GF-D8 (cell line): ENCODE measurements at places on chromosomes 2 and 18.

DNA sequence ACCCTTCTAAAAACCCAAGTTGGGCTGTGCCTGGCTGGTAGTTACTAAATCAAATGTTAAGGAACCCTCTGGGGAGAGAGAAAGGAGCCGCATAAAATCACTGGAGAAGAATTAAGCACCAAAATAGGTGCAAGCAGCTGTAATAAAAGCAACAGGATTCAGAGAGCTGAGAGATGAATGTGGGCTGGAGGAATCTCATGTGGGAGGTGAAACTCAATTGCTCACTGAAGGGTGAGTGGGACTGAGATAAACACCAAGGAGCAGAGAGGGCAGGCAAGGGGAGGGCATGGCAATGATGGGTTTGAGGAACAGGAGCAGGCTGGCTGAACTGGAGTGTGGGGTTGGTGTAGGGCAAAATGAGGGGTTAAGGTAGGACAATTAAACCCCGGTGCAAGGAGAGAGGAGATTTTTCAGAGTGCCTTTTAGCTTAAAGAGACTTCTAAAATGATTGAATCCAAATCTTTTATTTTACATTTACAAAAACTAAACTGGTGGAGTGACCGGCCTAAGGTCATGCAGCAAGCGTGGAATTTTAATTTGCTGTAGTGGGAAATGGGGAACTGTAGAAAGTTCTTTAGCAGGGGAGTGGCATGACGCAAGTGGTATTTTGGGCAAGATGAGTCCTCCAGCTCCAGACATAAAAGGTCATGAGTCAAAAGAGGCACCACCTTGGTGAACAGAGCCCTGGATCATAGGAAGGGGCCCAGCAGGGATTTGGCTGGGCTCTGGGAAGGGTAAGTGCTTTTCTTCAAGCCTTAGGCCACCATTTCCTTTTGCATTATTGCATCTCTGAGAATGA, 10.5 kb downstream of the PLB1 start:
- DNase-seq, result no peak

GRCh38 chr18:67453901-67454300, 62.6 kb downstream of the DSEL start:
- DNase-seq, result no peak

DNA sequence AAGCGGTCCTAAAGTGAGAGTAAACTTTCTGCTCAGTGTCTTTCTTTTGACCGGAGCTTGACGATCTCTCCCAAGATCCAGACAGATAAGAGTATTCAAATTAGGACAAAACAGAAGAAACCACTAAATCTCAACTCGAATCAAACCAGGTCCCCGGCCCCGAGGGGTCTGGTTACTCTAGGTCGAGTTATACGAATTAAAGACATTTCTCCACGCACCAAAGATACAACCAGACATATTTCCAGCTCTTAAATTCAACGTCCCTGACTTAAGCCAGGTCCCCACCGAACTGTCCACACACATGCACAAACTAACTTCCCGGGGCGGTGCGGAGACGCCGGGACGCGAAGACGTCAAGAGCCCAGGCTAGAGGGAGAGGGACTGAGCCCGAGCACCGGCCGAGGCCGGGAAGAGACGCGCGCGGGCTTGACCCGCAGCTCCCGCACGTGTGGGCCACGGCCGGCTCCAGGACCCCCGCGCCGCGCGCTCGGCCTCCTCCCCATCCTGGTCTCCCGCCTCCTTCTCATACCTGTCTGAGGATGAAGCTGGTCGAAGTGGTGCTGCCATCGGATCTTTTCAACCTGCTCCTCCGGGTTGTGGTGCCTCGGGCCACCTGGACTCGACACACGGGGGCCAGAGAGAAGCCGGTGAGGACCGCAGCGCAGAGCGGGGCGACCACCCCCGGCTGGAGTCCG, 896 bp downstream of the CACNB4 start:
- DNase-seq, result no peak

DNA sequence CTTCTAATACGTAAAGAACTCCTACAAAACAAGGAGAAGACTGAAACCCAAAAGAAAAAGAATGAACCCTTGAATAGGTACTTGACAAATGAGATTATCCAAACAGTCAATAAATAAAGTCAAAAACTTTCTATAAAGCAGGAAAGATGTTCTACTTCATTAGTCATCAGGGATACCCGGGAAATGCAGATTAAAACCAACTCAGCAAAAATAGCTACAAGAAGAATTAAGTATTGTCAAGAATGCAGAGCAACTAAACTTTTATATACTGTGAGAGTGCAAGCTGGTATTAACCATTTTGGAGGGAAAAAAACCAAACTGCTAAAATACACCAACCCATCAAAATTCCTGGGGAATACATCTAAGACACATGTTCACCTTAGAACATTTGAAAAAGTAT, 10.4 kb downstream of the TXNL1 start:
- no peak for DNase-seq

DNA sequence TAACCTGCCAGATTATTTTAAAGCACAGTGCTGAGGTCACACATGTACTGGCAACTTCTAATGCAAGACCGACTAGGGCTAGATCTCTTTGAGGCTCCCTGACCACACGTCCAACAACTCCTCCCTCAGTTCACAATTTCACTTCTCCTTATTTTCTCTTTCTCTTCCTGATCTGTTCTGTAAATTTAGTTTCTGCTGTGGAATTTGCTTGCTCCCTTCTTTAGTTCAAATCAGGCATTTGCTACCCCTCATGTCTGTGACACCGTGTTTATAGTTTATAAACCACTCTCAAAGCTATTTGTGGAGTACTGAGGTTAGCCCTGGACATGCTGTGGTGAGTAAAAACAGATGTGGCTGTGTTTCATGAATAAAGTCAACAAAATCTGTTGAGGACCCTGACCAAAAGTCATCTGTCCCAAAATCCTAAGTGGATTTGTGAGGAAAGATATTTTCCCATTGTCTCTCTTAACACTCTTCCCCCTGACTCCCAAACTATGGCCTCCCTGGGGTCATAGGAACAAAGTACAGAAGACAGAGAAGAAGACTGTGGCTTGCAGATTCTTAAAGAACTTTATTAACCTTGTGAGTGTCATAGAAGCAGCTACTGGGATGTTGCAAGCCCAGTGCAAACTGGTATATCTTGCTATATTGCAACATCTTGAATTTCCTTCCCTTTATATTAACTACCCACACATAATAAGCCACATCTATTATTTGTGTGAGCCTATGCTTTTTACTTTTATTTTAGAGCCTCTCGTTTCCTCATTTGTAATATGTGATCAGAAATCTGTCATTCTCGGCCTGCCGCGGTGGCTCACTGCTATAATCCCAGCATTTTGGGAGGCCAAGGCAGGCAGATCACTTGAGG, 3.5 kb upstream of the NAGK start:
- peak; percentile 97 for DNase-seq

- peak; percentile 100 for DNase-seq
Measured at GRCh38 chr18:77114415-77115191, 18.0 kb downstream of the MBP start.

- DNase-seq, result no peak
Measured at GRCh38 chr2:101518578-101519492, 43.9 kb upstream of the RFX8 start.

DNA sequence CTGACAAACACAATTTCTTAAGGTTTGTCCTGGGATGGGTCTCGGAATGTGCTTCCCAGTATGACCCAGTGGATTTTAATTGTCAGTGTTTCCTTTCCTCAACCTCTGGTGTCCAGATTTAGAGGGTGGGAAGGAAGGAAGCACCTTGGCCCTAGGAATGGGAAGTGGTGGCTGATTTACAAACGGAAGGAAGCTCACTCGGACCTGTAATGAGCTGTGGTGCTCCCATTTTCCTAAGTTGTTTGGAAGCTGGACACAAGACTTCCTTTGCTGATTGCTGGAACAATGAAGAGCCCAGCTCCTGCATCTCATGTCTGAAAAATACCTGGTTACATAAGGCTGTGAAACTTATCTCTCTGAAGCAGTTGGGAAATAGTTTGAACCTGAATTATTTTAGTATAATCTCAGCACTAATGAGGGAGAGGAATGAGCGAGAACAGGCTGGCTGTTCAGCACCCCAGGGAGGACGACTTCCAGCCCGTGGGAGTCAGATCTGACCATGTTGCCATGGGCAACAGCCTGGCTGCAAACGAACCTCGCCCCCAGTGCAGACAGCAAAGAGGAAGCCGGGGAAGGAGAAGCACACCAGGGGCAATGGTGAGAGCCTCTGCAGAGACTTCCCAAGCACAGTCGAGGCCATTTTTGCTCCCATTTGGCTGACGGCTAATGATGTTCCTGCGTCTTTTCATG, 74.4 kb upstream of the ASB18 start:
- DNase-seq, result no peak

GRCh38 chr2:2896011-2896410, 481.6 kb downstream of the EIPR1 start:
- DNase-seq, result no peak

DNA sequence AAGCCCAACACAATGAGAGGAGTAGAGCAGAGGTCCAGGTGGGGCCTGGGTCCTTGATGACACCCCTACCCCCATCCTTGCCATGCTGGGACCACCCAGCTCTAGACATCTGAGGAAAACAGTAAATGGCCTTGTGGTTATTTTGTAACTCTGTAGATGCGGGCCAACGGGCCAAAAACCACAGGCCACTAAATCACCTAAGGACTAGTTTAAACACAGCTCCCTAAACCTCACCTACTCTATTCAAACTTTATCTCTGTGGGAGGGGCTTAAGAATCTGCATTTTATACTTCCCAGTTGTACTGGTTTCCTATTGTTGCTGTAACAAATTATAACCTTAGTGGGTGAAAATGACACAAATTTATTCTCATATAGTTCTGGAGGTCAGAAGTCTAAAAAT, 19.0 kb upstream of the SERTAD2 start:
- no peak for DNase-seq

DNA sequence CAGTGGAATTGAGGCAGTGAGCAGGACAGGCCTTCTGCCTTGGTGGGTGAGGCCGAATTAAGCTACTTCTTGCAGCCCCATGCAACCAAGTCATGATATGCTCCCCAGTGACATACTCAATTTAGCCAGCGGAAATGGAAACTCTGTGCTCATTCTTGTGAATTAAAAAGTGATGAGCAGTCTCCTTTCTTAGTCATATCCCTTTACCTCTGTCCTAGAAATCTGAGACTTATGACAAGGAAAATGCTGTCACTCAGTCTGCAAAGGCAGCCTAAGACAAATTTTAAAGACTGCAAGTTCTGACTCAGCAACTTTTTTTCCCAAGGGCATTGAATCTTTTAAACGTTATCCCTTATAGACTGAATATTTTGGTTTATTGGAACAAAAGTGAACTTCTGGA, 218.2 kb downstream of the SH3BP4 start:
- no peak for DNase-seq

GRCh38 chr2:212284166-212284565, 254.4 kb downstream of the ERBB4 start:
- no peak for DNase-seq

GRCh38 chr2:39099870-39100728, 20.8 kb downstream of the SOS1 start:
- DNase-seq, result no peak

- DNase-seq, result no peak
Measured at GRCh38 chr2:193103064-193103463, 908.3 kb upstream of the TMEFF2 start.

GRCh38 chr2:201880579-201880978, 74.2 kb downstream of the CDK15 start:
- DNase-seq, result no peak

DNA sequence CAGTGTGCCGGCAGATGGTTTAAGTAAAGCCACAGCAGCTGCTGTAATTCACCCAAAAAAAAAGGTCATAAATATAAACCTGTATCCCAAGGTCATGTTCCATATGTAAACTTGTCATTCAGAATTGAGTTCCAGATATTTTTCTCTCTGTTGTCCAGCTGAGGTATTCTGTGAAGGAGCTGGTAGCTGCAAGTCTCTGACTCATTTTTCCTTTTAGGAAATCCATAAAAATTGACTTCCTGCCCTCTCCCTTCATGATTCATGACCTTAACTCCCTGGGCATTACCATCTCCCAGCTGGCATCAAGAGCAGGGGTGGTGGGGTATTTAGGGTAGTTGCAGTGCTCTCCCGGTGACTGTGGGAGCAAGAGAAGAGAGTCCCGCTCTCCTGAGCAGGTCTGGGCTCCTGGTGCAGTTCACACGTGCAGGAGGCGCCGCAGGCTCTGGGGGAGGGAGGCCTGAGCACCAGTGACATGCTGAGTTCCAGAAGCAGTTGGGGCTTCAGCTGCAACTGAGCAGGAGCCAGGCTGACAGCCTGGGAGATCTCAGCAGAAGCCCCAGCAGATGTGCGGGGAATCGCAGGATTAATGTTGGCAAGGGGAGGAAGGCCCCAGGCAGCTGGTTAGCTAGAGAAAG, 192.6 kb downstream of the MGAT5 start:
- no peak for DNase-seq

DNA sequence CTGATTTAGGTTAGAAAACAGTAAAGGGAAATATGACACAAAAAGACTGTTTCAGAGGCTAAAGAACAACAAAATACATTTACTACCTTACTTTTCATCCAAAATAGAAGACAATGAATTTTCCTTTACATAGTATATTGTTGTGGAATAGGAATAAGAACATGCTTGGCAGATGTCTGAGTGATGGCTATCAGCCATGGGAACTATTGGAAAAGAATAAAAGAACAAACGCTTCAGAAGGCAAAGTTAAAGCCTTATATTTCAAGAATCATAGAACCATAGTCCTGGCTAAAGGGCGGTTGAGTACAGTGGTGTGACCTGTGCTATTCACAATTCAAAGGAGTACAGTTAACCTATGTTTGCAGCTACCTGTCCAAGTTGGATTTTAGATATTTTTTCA, 73.9 kb upstream of the NRXN1 start:
- DNase-seq, result no peak

- no peak for DNase-seq
Measured at GRCh38 chr18:10748641-10749040, 222.8 kb downstream of the NAPG start.

GRCh38 chr2:73111073-73112025, 1.4 kb downstream of the RAB11FIP5 start:
- no peak for DNase-seq

DNA sequence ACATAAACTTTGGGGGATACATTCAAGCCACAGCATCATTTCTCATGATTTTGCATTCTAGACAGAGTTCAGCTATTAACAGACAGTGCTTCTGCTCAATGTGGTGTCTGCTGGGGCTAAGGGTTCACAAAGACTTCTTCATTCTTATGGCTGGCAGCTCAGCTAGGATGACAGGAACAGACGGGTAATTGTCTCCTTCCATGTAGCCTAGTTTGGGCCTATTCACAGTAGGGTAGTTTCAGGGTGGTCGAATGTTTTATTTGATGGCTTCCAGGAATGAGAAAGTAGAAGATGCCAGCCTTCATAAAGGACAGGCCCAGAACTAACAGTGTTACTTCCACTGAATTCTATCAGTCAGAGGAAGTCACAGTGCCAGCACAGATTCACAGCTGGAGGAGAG, 26.0 kb upstream of the BCL2L11 start:
- no peak for DNase-seq

DNA sequence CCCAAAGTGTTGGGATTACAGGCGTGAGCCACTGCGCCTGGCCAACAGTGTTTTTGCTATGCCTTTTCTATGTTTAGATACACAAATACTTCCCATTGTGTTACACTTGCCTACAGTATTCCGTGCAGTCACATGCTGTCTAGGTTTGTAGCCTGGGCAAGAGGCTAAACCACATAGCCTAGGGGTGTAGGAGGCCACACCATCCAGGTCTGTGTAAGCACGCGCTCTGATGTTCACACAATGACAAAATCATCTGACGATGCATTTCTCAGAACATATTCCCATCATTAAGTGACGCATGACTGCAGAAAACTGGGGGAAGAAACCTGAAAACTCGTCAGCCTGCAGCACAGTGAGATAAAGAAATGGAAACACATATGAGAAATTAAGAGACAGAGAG, 46.1 kb upstream of the TWIST2 start:
- DNase-seq, result no peak
